ENCODE measurements at places on chromosomes 6 and 20.

DNA sequence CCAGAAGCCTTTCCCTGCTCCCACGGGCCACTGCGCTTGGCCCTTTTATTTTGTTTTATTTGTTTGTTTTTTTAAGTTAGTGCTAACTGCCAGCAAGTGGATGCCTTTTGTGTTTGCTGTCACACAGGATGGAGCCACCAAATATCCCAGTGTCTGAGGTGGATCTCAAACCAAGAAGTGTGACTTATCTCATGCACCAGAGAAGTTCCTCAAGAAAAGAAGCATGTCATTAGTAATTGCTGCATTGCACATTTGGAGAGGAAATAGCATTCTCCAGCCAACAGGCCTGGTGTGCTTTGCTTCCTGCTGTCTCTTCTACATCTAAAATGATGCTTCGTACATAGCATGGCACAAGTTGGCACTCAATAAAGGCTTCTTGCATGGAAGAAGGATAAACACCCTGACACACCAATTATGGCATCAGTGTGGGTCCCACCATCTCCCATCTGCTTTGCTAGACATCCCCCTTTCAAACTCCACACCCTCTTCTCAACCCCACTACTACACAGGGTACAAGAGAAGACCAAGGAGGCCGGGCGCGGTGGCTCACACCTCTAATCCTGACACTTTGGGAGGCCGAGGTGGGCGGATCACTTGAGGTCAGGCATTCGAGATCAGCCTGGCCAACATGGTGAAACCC, 1.9 kb upstream of the ATP9A start:
- no peak for DNase-seq

DNA sequence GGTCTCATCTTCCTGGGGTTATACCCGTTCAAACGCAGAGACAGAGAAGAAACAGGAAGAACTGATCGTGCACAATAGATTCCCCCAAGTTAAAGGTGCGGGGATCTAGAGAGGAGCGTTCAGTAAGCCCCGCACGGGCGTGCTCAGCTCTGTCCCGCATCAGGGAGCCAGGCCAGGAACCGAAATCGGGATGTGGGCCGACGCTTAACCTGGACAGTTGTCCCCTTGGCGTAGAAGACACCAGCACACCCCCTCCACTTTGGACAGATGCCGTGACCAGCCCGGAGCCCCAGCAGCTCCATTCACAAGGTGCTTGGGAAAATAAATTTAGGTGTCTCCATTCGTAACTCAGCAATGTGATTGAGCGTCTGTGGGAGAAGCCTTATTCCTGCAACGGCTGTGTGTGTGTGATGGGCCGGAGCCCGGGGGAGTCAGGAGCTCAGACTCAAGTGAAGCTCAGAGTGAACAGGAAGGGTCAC, 24.0 kb upstream of the GATA5 start:
- no peak for DNase-seq

GRCh38 chr20:33897313-33897912, 86.3 kb downstream of the CHMP4B start:
- DNase-seq: no peak

DNA sequence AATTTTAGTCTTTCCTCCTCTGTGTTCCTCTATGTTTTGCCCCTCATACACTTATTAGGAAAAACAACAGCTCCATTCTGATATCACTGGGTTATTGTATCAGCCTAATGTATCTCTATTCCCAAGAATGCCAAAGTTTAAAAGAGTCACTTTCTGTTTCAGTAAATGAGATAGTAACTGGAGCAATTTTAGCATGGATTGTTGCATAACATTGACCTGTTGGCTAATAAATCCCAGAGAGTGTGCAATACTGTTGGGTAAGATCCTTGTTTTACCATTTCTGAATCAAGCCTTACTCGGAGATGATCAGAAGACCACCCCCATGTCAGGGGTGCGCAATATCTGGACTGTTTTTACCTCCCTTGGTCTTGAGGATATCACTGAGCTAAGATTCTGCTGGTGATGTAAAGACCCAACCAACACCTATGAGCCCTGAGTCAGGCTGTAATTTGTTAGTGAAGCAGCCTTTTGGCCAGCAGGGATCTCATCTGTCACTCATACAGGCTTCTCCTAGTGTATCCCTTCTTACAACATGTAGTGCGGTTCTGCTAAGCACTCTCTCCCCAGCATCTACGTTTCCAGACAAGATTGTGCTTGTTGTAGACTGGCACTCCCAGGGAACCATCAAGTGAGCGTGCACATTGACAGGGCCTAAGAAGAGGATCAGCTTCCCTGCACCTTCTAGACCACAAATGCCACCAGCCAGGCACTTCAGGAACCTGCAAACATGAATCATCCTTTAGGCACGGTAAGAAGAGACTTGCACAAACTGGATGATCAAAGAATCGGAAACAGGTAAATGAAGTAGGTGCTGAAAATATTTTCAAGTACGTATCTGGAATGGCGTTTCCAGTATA, 11.5 kb upstream of the IPCEF1 start:
- DNase-seq: no peak

GRCh38 chr6:53813096-53813495, 18.3 kb downstream of the LRRC1 start:
- DNase-seq: no peak

GRCh38 chr6:41652866-41653652, 14.8 kb downstream of the MDFI start:
- no peak for DNase-seq

- DNase-seq: no peak
Observed at GRCh38 chr20:62897666-62898065, 28.6 kb downstream of the DIDO1 start.

DNA sequence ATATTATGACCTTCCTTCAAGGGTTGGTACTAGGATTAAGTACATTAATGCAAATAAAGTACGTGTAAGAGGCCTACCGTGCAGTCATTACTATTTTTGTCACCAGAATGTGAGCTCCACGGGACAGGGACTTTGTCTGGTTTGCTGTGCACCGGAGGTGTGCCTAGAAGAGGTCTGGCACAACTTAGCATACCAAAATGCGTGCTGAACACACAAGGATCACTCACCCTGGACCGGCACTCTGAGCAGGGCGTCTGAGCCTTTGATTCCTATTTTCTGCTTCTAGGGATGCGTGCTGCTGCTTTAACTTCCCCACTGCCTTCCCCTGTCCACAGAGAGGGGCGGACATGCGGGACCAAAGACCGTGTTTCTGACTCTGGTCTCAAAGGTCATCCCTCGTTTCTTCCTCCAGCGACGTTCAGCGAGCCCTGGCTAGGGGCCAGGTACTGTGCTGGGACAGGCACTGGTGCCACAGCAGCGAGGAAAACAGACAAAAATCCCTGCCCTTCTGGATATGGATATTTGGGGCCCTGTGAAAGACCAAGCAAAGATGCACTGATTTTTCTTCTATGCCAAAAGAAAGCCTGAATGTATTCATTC, 222.7 kb downstream of the BMP7 start:
- DNase-seq: no peak

GRCh38 chr6:44133003-44133931, 5.9 kb downstream of the TMEM63B start:
- peak; percentile 79 for DNase-seq

GRCh38 chr6:135170849-135171248, 10.3 kb upstream of the MYB start:
- DNase-seq: no peak

GRCh38 chr20:31708736-31709534, 13.7 kb downstream of the BCL2L1 start:
- no peak for DNase-seq

- no peak for DNase-seq
Observed at GRCh38 chr6:73817253-73817652, 121.2 kb downstream of the CD109 start.

Measured in dorsolateral prefrontal cortex (tissue), 122 donors.